ENCODE measurements at places on chromosomes 2 and 18.

DNA sequence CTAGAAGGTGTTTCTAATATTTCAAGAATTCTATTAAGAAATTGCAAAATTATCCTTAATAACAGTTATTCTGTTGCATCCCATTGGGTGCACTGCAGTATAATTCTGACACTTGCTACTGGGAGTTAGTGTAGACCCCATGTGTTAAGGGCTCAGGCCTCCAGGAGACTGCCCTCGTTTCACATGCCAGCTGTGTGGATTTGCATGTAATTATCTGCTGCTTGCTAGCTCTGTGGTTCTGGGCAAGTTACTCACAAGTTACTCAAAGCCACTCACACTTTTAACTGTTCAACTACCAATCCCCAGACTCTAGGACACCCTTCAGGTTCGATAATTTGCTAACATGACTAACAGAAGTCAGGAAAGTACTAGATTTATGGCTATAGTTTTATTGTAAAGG is 38.6 kb downstream of the ST6GAL2 start:
- DNase-seq, result no peak

DNA sequence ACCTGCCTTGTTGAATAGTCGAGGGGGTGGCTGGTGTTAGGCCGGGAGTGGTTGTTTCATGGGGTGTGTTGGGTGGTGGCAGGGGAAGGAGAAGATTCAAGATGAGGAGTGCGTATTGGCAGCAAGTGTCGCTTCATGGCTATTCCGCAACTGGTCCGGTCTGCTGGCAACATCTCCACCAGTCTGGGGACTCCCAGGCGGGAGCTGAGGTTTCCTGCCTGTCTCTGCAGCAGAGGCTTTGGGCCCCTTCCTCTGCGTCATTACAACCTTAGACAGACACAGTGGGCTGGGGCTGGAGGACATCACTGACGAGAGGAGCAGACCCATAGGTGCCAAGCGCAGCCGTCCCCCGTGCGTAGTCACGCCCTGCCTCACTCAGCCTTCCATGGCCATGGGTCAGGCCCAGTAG is 64.0 kb upstream of the MCFD2 start:
- DNase-seq, result no peak

GRCh38 chr18:35474884-35475283 is 22.9 kb downstream of the INO80C start:
- no peak for DNase-seq

- DNase-seq, result no peak
These were observed 58.8 kb downstream of the DGKD start for GRCh38 chr2:233413046-233413445.

DNA sequence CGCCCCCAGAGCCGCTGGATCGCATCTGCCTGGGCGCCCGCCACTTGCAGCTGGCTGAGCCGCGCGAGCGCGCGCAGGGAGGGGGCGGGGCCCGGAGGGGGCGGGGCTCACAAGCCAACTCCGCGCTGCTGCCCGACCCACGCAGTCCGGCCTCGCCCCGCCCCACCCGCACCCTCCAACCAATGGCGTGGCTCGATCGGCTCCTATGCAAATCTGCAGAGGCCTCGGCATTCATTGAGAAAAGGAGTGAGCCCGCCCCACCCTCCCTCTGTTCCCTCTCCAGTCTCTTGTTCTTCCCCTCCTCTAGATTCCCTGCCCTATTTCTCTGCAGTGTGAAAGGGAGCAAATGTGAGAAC is at the start of gene ALK:
TSS of gene ALK (minus strand) at position 27 of the 356 bp plus-strand sequence. CDS start 927 bp downstream, outside the sequence.
- peak; percentile 22 for DNase-seq

DNA sequence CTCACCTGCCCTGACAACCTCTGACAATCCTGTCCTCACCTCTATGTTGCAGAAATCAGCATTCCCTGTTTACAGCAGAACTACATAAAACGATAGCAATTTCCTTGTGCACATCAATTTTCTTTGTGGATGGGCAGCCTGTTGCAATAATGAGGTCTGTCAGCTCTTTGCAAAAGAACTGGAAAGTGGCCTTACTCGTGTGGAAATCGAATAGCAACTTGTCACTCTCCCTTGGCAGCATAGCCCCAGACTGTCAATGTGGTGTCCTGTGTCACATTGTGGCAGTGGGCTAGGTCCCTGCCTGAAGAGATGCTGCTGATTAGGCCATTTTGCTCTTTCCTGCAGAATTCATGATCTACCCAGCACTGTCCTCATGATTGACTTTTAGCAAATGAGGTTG is 531.9 kb downstream of the CCDC85A start:
- no peak for DNase-seq

GRCh38 chr2:224078656-224079055 is 39.6 kb upstream of the SERPINE2 start:
- DNase-seq, result no peak

GRCh38 chr2:218010984-218011652 is 8.3 kb upstream of the TNS1 start:
- no peak for DNase-seq

GRCh38 chr2:186101616-186102015 is 363.0 kb downstream of the FSIP2 start:
- DNase-seq, result no peak

DNA sequence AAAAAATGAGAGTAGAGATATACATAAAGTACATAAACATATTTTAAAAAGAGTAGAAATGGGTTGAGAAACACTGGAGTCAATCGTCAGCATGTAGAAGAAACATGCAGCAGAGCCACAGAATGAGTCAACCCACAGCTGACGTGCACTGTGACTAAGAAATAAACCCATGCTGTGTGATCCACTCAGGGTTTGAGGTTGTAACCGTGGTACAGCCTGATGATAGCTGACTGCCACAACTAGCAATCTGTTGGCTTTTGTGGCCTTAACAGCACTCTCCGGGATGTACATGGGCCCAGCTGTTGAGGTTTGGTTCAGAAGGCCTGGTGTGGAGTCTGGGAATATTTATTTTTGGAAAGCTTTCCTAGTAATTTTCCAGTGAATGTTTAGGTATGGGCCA is 554.4 kb upstream of the MEX3C start:
- no peak for DNase-seq

DNA sequence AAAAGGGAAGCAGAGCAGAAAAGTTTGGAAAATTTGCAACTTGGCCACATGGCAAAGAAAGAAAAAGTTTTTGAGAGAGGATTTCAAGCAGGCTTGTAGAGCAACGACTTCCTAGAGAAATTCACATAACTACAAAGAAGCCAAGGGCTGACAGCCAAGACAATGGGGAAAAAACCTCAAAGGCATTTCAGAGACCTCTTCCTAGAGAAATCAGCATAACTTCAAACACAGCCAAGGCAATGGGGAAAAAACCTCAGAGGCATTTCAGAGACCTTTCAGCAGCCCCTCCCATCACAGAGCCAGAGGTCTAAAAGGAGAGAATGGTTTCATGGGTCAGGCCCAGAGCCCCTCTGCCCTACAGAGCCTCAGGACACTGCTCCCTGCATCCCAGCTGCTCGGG is 7.2 kb downstream of the ADI1 start:
- DNase-seq, result no peak
